ENCODE measurements at places on chromosomes 5 and 9.

DNA sequence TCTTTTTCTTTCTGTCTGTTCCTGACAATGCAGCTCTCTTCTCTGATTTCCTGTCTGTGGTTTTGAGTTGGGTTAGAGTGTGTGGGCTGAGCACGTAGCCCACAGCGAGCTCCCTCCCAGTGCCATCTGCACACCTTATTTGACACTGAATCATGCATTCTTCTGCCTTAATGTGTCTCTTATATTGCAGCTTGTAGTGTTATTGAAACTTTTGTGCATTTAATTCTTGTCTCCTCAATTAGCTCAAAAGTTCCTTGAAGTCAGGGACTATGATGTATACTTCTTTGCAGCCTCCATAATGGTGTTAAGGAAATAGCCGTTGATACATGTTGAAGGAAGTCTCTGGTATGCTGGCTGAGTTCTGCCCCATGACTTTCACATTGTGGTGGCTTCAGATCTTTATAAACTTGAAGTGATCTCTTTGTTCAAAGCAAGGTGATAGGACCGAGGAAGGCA lies 576.2 kb upstream of the CLINT1 start:
- DNase-seq, result no peak

DNA sequence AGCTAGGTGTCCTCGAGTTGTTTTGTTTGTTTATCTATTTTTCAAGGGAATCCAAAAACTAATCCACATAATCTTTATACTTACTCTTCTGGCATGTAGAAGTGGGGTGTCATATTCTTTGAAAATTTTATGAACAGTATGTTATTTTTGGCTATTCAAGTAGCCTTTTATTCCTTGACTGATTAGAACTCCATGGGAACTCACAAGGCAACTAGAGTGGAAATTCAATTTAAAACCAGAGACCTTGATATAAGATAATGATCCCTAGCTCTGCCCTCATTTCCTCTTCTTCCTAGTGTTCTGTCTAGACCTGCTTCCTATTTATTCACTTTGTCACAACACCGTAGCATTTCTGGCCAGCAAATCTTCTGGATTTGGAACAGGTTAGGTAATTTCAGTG lies 1123.7 kb upstream of the C9orf72 start:
- DNase-seq, result no peak

- DNase-seq, result no peak
Observed at GRCh38 chr9:136287960-136288753, 15.7 kb downstream of the CCDC187 start.

DNA sequence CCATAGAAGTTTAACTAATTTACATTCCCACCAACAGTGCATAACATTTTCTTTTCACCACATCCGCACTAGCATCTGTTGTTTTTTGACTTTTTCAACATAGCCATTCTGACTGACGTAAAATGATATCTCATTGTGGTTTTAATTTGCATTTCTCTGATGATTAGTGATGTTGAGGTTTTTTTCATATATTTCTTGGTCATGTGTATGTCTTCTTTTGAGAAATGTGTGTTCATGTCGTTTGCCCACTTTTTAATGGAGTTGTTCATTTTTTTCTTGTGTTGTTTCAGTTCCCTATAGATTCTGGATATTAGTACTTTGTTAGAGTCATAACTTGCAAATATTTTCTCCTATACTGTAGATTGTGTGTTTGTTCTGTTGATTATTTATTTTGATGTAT lies 163.4 kb downstream of the FER start:
- no peak for DNase-seq

- no peak for DNase-seq
Observed at GRCh38 chr5:107630184-107630583, 40.6 kb downstream of the EFNA5 start.

DNA sequence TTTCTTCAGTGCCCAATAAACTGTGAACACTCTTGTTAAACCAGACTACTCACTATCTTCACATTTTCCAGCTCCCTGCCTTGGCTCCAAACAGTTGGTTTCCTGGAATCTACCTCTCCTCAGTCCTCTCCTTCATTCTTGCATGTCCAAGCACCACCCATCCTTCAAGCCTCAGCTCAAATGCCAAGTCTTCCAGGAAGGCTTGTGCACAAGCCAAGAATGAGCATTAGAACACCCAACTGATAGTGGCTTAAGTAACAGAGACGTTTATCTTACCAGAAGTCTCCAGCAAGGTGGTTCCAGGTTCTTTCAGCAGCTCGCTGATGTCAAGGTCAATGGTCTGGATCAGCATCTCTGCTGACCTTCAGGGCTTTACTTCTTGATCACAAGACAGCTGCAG lies 60.1 kb downstream of the PTPDC1 start:
- no peak for DNase-seq

- no peak for DNase-seq
Observed at GRCh38 chr9:135805422-135806022, 101.8 kb downstream of the CAMSAP1 start.

GRCh38 chr9:132210472-132211145 lies 48.8 kb downstream of the NTNG2 start:
- peak; percentile 18 for DNase-seq

- DNase-seq, result no peak
Observed at GRCh38 chr5:133253070-133253469, 201.3 kb downstream of the HSPA4 start.

GRCh38 chr5:98471458-98471857 lies 302.0 kb upstream of the RGMB start:
- DNase-seq, result no peak

- DNase-seq, result no peak
Observed at GRCh38 chr5:44660251-44660650, 148.5 kb upstream of the MRPS30 start.

DNA sequence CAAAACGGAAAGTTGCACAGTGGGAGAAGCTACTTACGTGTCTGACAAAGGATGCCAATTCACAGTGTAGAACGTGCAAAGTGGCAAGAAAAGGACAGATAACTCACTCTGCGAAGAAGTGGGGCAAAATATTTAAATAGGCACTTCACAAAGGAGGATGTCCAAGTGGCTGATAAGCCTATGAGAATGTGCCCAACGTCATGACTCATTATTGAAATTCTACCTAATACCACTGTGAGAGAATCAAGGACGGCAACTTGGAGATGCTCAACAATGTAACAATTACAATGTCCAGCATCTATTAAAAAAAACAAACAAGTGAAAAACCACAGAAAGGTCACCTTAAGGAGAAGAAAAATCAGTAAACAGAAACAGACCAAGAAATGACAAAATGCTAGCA lies 59.0 kb downstream of the NACC2 start:
- no peak for DNase-seq

DNA sequence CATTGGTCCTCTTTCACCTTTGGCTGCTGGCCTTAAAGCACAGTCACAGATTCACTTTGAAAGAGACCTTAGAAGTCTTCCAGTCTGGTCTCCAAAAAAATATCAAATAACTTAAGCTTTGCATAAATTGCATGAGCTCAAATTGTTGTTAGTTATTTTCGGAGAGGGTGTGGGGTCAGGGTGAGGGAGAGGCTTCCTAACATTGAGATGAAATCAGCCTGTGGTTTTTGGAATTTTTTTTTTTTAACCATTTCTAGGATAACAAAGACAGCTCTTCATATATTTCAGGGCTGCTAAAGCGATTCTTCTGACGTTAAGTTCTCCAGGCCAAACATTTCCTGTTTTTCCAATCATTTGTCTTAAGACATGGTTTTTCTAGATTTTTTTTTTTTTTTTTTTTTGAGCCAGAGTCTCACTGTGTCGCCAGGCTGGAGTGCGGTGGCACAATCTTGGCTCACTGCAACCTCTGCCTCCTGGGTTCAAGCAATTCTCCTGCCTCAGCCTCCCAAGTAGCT lies 4.5 kb downstream of the OCLN start:
- DNase-seq, result no peak

DNA sequence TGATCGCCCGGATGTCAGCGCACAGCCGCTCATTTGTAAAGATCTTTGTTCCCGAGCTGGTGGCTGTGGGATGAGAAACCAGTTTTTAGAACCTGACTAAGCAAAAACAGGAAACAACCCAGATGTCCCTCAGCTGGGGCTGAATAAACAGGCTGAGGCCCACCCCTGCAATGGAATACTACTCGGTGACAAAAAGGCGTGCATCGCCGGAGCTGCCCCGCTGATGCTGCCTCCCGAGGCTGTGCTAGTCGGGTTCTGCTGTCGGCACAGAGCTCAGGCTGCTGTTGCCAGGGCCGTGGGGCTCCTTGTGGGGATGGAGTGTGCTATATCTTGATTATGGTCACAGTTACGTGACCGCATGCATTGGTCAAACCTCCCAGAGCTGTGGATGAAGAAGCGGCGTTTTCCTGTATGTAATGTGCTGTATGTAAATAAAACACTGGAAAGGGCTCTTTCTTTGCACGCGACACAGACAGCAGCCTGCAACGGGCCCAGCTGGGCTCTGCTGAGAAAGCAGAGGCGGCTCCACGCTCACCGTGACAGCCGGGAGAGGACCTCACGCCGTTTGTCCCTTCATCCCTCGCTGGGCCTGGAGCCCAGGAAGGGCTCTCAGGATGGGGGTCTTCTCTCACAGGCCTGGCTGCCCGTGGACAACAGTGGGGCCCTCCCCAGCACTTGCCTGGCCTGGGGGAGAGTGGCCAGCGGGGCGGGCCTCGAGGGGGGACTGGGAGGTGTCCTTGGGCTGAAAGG lies 51.5 kb upstream of the RNU6ATAC start:
- DNase-seq, result peak; percentile 79

DNA sequence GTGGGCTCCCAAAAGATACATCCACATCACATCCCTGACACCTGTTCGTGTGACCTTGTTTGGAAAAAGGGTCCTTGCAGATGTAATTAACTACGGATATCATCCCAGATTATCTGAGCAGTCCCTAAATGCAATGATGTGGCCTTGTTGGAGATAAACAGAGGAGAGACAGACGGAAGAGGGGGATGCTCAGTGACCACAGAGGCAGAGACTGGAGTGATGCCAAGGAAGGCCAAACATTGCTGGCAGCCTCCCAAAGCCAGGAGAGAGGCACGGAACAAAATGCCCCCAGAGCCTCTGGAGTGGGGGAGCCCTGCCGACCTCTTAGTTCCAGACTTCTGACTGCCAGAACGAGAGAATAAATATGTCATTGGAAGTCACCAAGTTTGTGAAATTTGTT lies 15.0 kb upstream of the VAV2 start:
- DNase-seq, result no peak

DNA sequence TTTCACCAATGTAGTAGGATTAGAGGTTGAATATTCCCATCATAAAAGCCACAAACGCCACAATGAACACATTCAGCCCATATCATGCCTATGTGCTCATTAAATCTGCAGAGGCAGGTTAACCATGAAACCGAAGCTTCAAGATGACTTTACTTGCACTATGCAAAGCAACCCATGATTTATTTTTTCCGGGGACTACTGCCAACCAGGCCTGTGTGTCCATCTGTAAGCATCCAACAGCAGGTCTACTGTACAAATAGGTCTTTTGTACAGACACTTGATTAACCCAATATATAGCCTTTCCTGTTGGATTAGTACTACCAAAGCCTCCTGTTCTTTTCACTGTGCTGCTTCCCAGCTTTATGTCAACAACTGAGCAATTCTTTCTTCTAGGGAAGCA lies 104.9 kb upstream of the CDH10 start:
- no peak for DNase-seq

GRCh38 chr9:16710888-16711287 lies 159.6 kb downstream of the BNC2 start:
- no peak for DNase-seq

GRCh38 chr5:56588636-56589480 lies 226.5 kb upstream of the MAP3K1 start:
- DNase-seq, result no peak

DNA sequence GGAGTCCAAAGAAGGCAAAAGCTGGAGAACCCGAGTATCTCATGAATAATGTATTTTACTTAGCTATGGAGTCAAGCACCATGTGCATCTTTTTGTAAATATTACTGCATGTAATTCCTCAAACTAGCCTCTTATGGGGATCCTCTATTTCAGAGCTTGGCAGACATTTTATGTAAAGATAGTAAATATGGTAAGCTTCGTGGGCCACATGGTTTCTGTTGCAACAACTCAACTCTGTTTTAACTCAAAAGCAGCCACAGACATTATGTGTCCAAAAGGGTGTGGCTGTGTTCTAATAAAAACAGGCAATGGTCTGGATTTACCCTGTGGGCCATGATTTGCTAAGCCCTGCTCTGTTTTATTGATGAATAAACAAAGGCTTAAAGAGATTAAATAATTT lies 17.3 kb downstream of the DAPK1 start:
- DNase-seq, result no peak

- no peak for DNase-seq
Observed at GRCh38 chr5:133412661-133413060, 199.7 kb downstream of the FSTL4 start.

- DNase-seq, result no peak
Observed at GRCh38 chr5:107474716-107475489, 195.8 kb downstream of the EFNA5 start.

DNA sequence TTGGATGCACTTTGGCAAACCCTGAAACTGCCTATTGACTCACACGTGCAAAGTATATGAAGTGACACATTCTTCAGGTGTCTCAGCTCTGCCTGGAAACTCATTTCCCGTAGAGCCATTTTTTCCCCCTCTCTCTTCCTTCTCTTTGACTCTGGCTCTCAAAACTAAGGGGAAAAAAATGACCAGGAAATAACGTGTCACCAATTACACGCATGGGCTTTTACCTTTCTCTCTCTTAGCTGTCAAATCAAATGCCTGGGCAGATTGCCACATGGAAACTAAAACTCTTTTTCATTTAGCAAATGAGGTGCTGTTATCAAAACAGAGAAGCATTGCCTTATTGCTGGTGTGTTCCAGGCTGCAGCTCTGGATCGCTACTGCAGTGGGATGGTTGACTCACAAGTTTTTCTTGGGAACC lies 18.3 kb upstream of the IFNK start:
- DNase-seq, result no peak

- DNase-seq, result peak; percentile 41
Observed at GRCh38 chr9:136791516-136792276, 552 bp downstream of the TMEM141 start.

- DNase-seq, result no peak
Observed at GRCh38 chr5:115132465-115132864, 37.2 kb downstream of the TRIM36 start.

- DNase-seq, result no peak
Observed at GRCh38 chr5:125041798-125042197, 295.4 kb upstream of the ZNF608 start.

GRCh38 chr5:14078716-14079115 lies 64.4 kb upstream of the TRIO start:
- no peak for DNase-seq

DNA sequence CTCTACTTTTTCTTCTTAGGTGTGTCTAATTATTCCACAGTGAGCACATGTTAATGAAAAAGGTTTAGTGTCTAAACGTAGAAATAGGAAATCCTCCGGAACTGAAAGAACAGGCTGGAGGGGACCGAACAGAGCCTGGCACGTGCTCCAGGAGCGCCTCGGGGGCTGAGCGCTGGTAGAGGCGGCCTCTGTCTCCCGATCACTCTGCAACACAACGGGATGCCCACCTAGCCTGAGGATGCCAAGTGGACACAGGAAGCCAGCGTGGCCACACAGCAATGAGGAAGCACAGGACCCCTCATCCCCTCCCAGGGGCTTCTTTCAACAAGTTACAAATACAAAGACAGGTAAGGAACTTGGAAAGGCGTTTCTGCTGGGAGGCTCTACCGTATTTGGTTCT lies 19.4 kb downstream of the TRIM7 start:
- DNase-seq, result no peak

Data from foreskin fibroblast (primary cell).